ENCODE measurements at places on chromosomes 4 and X. TPM values are rescaled to one million over a fixed set of nuclear protein-coding genes. Genes with fewer than 3 reads are reported as not detected.

- DNase-seq = no peak
Measured at GRCh38 chr4:1588306-1588705, 95.8 kb downstream of the FAM53A start.

GRCh38 chrX:10512258-10512657 is 108.1 kb downstream of the MID1 start:
- no peak for DNase-seq

DNA sequence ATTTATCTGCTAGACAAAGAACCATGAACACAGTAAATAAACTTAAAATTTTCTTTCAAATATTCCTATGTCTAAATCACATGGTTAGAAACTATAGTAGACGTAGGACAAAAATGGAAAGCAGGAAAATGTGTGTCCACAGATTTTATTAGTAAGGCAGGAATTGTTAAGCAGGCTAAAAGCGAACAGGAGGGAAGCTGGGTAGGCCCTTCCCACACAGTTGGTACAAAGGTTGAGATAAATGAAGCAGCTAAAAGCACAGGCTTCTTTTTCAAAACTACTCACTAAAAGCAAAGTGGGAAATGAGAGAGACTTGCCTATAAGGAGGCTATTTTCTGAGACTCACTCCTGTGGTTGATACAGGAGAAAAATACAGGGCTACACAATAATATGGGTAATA is 108.1 kb upstream of the PABPC4L start:
- DNase-seq = no peak

DNA sequence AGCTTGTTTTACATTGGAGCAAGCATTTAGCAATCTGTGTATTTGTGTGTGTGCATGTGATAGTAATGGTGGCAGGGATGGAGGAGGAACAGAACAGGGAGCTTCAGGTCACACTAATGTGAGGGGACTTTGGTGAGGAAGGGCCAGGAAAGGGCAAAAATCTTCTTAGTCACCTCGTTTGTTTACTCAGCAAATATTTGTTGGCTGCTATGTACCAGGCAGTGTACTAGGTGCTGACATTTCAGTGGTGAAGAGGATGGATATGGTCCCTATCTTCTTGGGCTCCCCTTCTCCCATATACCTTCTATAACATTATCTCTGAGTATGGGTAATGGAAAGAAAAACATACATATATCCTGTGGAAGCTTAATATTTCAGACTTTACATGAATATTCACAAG is 48.5 kb upstream of the HDAC8 start:
- no peak for DNase-seq

TMEM47 gene
- total RNA-seq = 189 TPM

Measured in thoracic aorta (tissue), 2 donors.